ENCODE measurements at places on chromosomes 13 and 19.

- no peak for DNase-seq
These were observed 202.0 kb downstream of the FOXO1 start for GRCh38 chr13:40464337-40465014.

GRCh38 chr19:11570039-11570462 lies 7.4 kb downstream of the ACP5 start:
- no peak for DNase-seq

DNA sequence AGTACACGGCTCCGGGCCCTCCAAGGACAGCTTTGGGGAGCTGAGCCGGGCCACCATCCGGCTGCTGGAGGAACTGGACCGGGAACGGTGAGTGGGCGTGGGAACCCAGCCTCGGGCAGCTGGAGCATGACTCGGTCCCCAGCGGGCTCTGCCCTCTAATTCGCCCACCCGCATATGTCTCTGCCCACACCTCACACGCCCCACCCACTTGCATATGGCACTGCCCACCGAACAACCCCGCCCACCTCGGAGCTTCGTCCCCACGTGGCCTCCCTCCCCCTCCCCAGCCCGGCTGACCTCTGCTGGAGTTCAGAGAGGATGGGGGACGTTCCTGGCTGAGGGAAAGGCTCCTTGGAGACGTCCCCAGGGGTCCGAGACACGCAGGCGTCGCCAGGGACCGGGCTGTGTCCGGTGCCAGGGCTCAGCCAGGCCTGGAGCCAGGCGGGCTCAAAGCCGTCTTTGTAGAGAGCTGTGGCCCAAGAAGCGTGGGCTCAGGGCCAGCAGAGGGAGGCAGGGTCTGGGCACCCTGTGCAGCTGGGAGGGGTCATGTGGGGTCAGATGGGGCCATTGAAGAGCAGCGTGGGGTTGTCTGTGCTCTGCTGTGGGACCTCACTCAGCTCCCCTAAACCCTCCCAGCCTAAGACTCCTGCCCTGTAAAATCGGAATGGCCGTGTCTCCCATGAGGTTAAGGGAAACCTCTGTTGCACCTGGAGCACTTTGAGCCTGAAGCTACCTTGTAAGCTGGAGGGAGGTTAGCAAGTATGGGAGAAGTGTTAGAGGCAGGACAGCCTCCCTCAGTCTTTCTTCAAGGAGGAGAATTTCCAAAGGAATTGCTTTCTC lies 3.8 kb downstream of the APC2 start:
- no peak for DNase-seq

GRCh38 chr13:31476266-31476665 lies 263.1 kb upstream of the RXFP2 start:
- DNase-seq: peak; percentile 98

GRCh38 chr19:14525729-14526128 lies 3.7 kb upstream of the TECR start:
- DNase-seq: no peak

DNA sequence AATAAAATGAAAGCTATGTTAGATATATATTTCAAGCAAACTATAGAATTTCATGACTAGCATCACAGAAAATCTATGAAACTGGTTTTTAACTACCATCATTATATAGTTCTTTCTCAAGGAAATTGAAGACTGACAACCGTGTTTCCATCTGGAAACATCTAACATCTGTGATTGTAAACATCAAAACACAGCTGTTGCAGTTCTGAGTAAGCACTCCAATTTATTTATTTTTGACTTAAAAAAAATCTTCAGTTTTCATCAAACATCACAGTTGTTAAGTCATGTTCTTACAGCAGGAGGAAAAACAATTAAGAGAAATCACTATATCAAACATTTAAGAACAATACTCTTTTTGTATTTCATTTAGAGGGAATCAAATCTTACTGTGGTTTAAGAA lies 1653.0 kb upstream of the MIR17HG start:
- no peak for DNase-seq

DNA sequence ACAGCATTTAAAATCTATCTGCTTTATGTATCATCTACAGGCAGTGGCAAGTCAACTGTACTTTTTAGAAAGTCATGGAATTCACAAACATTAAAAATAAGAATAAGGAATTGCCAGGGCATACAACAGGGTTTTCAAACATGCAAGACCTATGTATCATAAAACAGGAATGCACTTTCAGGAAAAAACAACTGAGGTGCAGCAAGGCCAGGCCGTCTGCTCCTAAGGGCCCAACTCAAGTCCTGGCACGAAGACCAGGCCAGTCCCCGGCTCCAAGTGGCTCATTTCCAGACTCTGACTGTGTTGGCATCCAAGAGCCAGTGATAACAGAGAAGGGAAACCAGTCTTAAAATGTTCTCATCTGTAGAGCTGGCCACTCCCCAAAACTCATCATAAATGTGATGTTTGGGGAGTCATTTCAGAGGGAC lies 7.1 kb downstream of the RFX2 start:
- DNase-seq: peak; percentile 63

DNA sequence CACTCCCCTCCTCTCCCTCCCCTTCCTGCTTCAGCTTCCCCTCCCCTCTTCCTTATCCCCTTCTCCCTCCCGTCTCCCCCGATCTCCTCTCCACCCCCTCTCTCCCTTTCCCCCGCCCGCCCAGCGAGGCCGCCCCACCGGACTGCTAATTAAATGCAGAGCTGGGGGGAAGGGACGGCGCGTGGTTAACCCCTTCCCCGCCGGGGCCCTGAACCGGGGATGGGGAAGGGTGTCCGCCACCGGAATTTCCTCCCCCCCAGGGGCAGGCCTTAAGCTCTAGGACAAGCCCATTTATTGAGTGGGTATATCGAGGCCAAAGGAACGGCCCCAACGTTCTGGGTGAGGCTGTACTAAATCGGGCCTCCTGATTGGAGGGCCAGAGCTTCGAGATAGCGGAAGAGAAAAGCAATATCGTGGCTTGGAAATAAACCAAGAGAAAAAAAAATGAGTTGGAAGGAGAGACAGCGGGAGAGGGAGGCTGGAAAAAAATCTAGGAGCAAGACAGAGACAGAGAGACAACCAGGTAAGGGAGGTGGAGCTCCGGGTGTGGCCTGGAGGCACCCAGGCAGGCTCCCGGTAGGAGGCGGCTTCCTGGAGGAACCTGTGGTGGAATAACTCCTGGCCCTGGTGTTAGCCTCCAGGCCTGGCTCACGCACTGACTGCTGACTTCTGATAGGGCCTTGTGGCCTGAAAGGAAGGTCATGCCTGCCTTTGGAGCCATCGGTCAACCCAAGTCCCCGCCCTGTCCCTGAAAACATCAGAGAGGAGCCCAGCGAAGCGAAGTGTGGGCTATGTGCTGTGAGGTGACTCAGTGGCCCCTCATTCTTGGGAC lies 11.6 kb upstream of the JUND start:
- peak; percentile 52 for DNase-seq

DNA sequence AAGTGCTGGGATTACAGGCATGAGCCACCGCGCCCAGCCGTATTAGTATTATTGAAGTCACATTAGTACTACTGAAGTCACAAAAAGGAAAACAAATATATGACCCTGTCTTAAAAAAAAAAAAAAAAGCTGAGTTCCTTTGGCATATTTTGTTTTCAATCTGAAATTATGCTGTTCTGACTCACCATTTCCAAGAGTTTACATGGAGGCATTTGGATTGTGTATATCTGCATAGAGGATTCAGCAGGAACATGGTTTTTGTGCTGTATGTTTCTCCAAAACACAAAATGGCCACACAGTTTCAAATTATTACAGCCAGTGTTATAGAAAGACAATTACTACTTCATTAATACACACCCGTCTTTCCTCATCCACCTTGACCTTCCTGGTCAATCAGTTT lies 103.5 kb upstream of the TSC22D1 start:
- no peak for DNase-seq

All from brain microvascular endothelial cell (primary cell).